NCI-H2029 (cell line): ENCODE measurements at places on chromosomes 5 and 9.

DNA sequence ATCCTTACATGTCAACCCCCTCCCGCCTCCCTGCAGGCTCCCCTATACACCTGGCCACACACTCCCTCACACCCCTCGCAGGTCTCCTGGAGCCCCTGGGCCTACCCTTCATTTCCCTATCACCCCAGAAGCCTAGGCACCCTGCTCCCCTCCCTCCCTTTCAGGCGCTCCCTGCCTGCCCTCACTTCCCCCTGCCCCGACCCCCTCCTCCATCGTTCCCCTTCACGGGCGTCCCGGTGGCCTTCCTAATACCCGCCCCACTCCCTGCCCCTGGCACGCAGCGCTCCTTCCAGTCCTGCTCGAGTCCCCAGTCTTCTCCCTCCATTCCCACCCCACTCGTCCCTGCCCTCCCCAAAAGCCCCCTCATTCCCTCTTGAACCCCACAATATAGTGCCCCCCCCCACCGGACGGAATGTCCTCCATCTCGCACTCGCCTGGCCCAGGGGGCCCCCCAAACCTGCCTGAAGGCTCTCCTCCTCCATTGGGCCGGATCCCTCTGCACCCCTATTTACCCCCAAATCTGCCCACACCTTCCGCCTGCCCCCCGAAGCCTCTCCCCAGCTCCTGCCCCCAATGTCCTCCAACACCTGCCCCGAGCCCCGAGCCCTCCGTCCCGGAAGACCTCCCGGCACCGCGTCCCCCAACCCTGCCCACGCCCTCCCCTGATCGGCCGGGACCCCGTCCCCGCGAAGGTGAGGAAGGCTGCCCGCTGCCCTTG lies 746 bp downstream of the STRBP start:
- DNase-seq = no peak

- DNase-seq = no peak
These were observed at the start of gene FREM1 for GRCh38 chr9:14909961-14910805. Gene FREM1, minus strand, starts transcription at chr9:14910428. Its CDS starts 41,451 bp downstream, at chr9:14868977.

DNA sequence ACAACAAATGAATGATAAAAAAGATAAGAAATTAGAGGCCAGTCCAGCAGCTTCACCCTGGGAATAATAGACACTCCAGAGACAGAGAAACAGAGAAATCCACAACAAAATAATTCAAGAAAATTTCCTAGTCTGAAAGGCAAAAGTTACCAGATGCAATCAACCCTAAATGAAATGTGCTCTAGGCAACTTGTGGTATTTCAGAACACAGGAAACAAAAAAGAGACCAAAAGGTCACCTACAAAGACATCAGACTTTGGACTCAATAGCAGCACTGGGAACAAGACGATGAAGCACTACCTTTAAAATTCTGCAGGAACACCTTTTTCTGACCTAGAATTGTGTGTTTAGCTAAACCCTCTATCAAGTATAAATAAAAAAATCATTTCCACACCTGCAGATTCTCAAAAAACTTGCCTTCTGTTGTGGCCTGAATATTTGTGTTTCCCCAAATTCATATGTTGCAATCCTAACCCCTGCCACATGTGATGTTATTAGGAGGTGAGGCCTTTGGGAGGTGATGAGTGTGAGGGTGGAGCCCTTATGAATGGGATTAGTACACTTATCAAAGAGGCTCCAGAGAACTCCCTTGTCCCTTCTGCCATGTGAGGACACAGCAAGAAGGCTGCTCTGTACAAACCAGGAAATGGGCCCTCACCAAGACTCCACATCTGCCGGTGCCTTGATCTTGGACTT lies 5.9 kb upstream of the MAPK9 start:
- DNase-seq = no peak

GRCh38 chr5:170226661-170227060 lies 6.1 kb upstream of the C5orf58 start:
- DNase-seq = no peak

GRCh38 chr5:79070350-79070667 lies 742 bp downstream of the BHMT2 start:
- DNase-seq = no peak

- DNase-seq = no peak
These were observed 7.5 kb upstream of the RFK start for GRCh38 chr9:76401580-76402354.
